ENCODE measurements at places on chromosomes 6 and 20.
A peak's percentile ranks its signal among the peaks of the same experiment; 100 is the strongest.

DNA sequence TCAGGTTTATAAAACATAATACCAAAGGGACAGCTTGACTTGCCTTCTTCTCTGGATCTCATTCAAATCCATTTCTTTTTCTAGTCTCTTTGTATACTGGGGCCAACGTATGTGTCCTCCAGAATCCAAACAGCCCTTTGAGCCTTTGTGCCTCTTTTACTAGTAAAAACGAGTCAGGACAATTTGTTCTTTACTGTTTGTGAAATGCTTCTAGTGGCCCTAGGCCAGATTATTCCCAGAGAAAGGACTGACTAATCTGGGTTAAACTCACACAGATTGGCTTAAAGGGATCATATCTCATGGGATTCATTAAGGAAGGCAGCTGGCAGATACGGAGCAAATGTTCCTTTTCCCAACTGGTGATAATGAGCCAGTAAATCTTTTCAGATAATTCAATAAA is 32.1 kb upstream of the MANEA start:
- DNase-seq, result no peak

- no peak for DNase-seq
These were observed 119.0 kb downstream of the ALDH8A1 start for GRCh38 chr6:134830940-134831339.

DNA sequence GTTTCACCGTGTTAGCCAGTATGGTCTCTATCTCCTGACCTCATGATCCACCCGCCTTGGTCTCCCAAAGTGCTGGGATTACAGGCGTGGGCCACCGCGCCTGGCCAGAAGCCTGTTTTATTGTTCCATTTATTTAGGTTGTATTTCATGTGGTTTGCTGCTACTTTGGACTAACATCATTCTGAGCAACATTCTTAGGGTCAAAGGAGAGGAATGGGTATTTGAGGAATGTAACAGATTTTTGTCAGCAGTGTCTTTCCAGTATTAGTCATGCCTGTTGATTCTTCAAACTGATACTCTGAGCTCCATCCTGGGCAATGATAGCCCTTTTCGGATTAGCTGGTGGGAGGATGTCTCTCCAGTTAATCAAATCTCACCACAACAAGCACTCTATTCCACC is 213.0 kb upstream of the CITED2 start:
- no peak for DNase-seq

DNA sequence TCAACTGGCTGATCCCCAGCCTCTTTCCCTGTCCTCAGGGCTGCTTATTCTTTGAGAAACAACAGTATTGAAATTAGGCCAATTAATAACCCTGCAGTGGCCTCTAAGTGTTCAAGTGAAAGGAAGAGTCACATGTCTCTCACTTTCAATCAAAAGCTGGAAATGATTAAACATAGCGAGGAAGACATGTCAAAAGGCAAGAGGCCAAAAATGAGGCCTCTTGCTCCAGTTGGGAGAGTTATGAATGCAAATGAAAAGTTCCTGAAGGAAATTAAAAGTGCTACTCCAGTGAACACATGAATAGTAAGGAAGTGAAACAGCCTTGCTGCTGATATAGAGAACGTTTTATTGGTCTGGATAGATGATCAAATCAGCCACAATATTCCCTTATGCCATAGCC is 131.5 kb downstream of the MACROD2 start:
- DNase-seq, result no peak

- DNase-seq, result no peak
These were observed 49.4 kb upstream of the COL10A1 start for GRCh38 chr6:116175344-116175743.

- DNase-seq, result no peak
These were observed 222.0 kb downstream of the MAFB start for GRCh38 chr20:40467067-40467466.

DNA sequence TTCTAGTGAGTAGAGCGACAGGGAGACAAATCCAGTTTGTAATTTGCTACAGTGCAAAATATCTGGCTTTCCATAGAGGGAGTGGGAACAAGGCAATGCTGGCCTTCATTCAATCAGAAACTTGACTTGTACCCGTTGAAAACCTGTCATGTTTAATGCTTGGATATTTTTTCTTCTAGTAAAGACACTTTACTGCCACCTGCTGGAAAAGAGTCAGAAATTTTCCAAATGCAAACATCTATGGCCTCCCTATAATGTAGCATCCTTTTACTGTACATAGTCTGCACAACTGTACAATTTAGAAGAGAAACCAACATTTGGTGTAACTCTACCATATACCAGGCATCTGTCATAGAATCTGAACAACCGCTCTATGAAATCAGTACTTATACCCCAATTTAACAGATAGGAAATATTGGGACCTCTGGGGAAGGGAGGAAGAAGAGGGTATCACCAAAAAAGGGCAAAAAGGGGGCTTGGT is 16.7 kb upstream of the TBC1D20 start:
- no peak for DNase-seq

DNA sequence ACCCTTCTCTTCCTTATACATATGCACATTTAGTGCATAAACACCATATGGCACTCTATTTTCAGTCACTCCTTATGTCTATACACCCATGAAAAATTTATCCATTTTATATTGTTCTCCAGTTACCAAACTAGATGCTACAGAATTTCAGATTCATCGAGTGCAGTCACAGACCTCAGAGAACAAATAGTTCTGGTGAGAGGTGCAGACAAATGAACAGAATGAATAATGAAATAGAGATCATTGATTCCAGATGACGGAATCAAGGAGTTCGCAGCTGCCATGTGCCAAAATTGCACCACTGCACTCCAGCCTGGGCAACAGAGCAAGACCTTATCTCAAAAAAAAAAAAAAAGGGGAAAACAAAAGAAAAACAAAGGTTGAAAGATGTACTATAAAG is 214.8 kb upstream of the CEP162 start:
- no peak for DNase-seq

- peak; percentile 11 for DNase-seq
These were observed 3.3 kb downstream of the TM9SF4 start for GRCh38 chr20:32112841-32113240.

DNA sequence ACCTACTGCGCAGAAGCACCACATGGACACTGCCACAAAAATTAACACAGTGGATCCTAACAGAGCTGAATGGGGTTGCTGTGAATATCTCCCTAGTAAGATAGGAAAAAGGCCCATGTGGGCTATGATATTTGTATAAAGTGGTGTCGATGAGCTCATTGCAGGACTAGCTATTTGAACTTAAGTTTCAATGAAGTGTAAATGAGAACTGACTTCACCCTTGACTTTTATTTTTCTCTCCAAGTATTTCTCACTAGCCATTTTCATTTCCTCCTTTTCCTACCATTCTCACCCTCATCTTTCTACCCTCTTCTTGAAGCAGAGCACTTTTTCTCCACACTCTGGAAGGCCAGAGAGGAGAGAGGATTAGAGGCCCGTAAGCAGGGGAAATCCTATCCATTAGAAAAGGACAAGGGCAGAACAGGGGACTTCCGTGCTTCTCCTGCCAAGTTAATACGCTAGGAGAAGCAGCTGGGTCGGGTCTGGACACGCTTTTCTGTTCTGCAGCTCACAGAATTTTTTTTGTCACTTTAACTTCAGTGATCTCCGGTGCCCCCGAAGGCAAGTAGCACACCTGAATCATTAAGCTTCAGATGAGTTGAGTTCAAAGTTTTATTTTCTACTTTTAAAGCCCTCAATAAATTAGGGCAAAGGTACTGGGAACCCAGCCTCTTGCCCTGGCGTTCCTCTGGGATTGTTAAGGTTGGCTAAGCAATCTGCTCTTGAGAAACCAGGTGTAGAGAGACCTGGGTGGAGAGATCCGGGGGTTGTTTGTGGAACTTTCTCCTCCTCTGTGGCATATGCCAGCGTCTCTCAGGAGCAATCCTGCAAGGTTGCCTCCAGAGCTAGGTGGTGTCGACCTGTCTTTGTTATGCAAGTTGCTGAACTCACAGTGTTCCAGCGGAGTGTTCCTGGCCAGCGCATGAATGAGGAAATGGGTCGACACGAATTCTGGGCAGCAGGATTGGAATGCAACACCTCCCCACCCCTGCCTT is 56.2 kb upstream of the ARID1B start:
- no peak for DNase-seq

- no peak for DNase-seq
These were observed 76.2 kb downstream of the SMOC2 start for GRCh38 chr6:168516944-168517741.

DNA sequence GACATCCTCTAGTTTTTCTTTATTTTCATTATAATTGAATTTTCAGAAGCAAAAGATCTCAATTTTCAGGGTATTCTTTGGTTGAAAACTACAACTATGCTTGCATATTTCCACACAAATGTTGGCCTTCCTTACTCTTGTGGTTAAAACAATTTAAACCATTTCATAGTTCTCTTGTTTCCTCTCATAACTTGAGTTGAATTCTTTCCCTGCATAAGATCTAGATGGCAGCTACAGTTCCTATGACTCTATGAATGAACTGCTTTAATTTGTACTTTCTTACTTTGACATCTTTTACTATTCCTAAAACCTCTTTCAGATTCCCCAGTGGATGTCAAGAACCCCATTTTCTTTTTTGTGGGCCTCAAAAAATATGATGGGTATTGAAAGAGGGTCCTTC is 564.5 kb downstream of the NKAIN2 start:
- DNase-seq, result no peak

Measured in activated CD4-positive, alpha-beta T cell treated with anti-CD3 and anti-CD28 coated beads, Interleukin-2, amount 50 U/mL, for 48 hours (primary cell).